Amniotic stem cell (primary cell): ENCODE measurements at places on chromosomes 2 and 18.

- DNase-seq, result no peak
Observed at GRCh38 chr18:79497638-79498081, 101.9 kb downstream of the NFATC1 start.

DNA sequence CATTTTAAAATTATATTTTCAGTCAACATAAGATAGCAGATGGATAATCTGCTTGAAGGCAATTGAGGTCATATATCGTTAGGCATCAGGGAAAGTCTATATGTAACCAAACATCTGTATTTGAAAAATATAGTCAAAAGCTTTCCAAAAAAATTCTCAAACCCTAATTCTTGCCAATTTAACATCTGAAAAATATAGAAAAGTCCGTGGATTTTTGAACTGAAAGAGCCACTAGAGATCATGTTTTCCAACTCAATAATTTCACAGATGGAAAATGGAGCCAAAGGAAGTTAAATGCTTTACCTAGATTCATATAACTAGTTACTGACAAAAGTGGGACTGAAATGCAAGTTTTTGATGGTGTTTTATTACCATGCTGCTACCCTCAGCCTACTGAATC lies 185.1 kb upstream of the ZNF804A start:
- no peak for DNase-seq

DNA sequence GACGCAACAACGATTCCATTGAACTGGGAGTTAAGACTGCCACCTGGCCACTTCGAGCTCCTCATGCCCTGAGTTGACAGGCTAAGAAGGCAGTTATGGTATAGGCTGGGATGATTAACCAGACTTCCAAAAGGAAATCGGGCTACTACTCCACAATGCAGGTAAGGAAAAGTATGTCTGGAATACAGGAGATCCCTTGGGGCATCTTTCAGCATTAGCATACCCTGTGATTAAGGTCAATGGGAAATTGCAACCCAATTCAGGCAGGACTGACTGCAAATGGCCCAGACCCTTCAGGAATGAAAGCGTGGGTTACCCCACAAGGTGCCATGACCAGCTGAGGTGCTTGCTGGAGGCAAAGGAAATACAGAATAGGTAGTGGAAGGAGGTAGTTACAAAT lies 19.1 kb downstream of the CHRNA1 start:
- no peak for DNase-seq

DNA sequence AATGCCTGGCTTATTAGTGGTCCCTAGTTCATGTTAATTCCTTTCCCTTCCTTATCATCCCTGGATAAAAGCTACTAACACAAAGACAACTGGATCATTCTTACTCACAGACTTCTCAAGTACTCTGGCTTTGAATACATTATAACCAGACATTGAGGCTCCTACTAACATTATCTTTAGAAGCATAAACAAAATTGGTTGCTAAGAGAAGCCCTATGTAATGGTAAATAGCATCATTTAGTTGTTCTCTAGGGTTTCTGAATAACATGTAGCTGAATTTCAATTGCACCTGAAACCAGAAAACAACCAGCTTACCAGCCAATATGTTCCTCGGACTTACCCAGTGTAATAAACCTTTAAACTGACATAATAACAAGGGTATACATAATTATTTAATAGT lies 114.1 kb upstream of the NCKAP5 start:
- DNase-seq, result no peak

DNA sequence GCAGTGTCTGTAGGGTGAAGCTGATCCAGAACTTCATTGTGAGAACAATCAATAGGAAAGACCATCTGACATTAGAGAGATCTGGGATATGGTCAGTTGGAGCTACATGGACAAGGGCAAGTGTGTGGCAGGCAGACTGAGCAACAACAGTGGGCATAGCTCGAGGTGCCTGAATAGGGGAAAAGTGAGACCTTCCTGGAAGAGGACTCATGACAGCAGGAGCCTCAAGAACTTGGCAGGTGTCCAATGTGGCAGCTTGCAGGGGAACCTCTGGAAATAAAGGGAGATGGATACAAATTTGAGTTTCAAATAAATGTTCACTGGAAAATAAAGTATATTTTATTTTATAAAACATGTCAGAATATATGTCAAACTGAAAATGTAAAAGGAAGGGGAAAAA lies 117.9 kb downstream of the TANC1 start:
- no peak for DNase-seq

- DNase-seq, result no peak
Observed at GRCh38 chr2:25756536-25756935, 83.2 kb upstream of the DTNB start.

- DNase-seq, result no peak
Observed at GRCh38 chr2:12032975-12033374, 286.5 kb downstream of the LPIN1 start.

DNA sequence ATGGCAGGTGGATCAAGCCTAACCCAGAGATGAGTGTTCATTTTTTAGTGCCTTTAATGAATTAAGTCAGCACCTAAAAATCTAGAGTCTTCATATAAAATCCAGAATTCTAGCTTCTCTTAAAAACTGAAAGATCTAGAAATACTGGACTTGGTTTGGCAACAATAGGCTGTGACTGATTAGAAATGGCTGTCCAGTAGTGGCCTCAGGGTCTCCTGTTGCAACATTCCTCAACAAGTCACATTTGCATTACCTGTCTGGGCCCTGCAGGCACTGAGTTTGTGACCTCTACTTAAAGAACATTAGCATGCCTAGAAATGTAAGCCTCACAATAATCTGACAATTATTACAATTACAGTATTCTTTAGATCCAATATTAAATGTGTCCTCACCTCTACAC lies 33.1 kb downstream of the MBD2 start:
- no peak for DNase-seq

DNA sequence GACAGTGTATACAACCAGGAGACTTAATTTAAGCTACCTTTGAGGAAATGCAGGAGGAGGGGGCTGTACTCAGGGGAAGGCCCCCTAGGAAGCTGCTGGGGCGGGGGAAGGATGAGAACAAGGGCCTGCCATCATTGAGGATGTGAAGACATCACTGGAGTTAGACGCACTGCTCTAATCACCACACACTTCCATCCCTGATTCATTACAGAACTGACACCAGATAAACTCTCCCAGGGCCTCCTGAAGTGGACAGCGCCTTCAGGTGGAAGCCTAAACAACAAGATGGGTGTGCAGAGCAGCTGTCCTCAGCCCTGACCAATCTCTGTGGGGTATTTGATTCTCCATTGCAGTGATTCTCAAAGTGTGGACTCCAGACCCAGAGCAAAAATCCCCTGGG lies 30.6 kb upstream of the SLC35G4 start:
- no peak for DNase-seq

GRCh38 chr2:3300224-3300995 lies 77.2 kb downstream of the EIPR1 start:
- no peak for DNase-seq

DNA sequence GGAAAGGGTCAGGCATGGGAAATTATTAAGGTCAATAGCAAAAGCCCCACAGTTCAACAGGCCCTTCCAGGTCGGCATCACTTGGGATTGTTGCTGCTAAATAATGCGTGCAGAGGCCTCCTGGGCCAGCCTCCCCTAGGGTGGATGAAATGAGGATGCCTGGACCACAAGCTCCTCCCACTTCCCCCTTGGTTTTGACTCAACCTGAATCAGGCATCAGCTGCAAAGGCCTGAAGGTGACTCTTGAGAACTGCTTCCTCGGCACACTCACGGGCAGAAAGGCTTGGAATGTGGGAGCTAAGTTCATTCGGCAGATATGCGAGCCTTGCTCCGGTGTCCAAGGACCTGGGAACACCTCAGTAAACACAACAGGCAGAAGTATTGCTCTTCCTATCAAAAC lies 69.3 kb downstream of the MBP start:
- DNase-seq, result no peak

GRCh38 chr2:151679994-151680393 lies 54.3 kb downstream of the NEB start:
- DNase-seq, result no peak

- DNase-seq, result no peak
Observed at GRCh38 chr18:23798249-23798648, 109.0 kb downstream of the LAMA3 start.

DNA sequence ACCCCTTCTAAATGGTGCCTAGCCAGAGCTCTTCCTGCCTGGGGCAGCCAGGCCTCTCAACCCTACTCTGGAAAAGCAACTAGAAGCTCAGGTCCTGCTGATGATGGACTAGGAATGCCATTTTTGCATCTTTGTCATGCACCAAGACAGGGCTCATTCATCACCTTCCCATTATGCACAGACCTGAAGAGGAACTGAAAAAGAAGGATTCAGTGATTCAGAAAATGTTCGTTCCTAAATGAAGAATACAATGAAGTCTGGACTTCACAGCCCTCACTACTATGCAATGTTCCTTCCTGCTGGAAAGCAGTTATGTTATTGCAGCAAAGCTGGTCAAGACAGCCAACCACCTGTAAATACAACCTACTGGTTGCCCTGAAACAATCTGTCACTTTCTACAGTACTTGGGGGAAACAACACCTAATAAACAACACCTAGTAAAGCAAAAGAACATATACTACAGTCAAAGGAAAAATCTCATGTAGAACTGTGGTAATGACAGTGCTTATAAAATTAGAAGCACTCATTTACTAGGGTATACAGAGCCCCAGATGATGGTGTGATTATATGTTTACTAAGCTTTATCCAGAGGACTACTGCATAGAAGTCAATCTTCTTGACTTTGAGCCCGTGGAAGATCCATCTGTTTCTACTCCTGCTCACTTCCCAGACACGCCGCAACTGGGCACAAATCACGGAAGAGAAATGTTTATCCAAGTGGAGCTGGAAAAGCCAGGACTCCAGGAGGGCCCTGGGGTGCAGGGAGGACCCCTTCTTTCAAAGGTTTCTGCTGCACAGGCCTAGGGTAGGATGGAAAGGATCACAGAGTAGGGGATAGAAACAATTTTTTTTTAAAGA lies 103.1 kb upstream of the THOC1 start:
- no peak for DNase-seq

- no peak for DNase-seq
Observed at GRCh38 chr2:71581026-71581425, 127.7 kb downstream of the DYSF start.

- no peak for DNase-seq
Observed at GRCh38 chr2:110662560-110662959, 15.3 kb downstream of the BUB1 start.

- peak; percentile 4 for DNase-seq
Observed at GRCh38 chr18:10936176-10937053, 213.0 kb downstream of the PIEZO2 start.

GRCh38 chr2:97733341-97734035 lies 20.1 kb downstream of the ZAP70 start:
- no peak for DNase-seq

DNA sequence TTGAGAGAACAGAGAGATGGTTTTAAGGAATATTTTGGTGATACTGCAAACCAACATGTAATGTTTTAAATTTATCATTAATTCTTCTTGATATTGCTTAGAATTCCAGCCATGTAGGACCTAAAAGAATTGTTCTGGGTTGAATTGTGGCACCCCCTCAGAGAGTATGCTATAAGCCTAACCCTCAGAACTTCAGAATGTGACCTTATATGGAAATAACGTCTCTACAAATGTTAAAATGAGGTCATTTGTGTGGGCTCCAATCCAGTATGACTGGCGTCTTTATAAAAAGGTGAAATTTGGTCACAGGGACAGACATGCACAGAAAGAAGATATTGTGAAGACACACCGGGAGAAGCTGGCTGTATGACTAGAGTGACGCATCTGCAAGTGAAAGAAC lies 193.6 kb downstream of the NRXN1 start:
- no peak for DNase-seq

- DNase-seq, result no peak
Observed at GRCh38 chr18:13004396-13004795, 13.2 kb downstream of the CEP192 start.

DNA sequence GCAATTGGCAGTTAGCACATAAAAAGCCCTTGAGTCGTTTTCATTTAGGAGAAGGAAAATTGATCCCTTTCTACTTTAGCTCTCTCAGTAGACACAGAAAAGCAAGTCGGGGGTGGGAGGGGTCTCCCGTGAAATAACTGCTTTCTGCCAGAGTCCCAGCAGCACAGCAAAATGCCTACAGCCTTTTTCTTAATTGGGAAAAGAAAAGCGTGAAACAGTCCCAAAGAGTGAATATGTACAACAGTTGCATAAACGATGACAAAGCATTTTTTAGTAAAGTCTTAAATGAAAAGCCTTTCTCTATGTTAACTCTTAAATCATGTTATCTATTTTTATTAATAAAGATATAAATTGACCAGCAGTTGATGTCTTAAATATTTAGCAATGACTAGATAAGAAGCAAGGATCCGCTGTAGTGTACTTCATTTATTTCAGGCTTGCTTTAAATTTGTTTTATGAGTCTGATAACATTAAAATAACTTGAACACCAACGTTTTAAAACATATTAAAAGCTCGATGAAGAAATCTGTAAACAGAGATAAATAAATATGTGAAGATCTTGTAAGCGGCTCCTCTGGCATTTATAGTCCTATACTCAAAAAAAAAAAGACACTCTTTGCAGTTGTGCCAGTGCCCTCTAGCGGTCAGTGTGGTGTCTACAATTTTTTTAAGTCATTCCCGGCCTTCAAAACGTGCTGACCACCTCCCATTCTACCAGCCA lies 42.3 kb upstream of the ATIC start:
- peak; percentile 74 for DNase-seq

- DNase-seq, result no peak
Observed at GRCh38 chr2:96912346-96913116, 42.7 kb upstream of the SEMA4C start.

GRCh38 chr18:72114801-72115594 lies 429.1 kb downstream of the CBLN2 start:
- no peak for DNase-seq

DNA sequence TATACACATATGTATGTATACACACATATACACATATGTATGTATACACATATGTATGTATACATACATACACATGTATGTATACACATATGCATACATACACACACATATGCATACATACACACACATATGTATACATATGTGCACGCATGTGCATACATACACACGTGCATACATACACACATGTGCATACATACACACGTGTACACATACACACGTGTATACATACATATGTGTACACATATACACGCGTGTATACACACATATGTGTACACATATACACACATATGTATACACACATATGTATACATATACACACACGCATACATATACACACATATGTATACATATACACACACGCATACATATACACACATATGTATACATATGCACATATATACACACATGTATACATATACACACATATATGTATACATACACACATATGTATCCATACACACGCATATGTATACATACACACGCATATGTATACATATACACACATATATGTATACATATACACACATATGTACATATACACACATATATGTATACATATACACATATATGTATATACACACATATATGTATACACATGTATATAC lies 21.5 kb downstream of the NABP1 start:
- DNase-seq, result no peak

- DNase-seq, result no peak
Observed at GRCh38 chr2:101464841-101465240, 10.1 kb downstream of the RFX8 start.

GRCh38 chr2:122681626-122682025 lies 926.2 kb downstream of the TSN start:
- no peak for DNase-seq

GRCh38 chr2:229780856-229781773 lies 66.8 kb upstream of the DNER start:
- peak; percentile 17 for DNase-seq
